Left lung (tissue), 14 donors: ENCODE measurements at places on chromosomes 3 and 15. TPM values are rescaled to one million over a fixed set of nuclear protein-coding genes. Genes with fewer than 3 reads are reported as not detected.

MDFIC2 gene
- not detected for total RNA-seq

ALG1L2 gene
- 1.4 TPM for total RNA-seq

CISH gene
- 55.2 TPM for total RNA-seq

GRCh38 chr3:29745232-29745870, 464.5 kb downstream of the RBMS3 start:
- DNase-seq: no peak

DNA sequence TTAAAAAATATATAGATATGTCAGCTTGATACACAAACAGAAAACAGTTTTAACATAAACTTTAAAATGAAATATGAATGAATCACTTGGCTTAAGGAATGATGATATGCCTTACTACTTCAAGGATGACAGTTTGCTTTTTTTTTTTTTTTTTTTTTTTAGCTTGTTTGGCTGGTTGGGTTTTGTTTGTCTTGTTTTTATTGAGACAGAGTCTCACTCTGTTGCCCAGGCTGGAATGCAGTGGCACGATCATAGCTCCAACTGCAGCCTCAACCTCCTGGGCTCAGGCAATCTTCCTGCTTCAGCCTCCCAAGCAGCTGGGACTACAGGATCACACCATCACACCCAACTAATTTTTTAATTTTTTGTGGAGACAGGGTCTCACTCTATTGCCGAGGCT, 14.5 kb downstream of the LRRC2 start:
- no peak for DNase-seq

- DNase-seq: no peak
These were observed 4.3 kb downstream of the PEAK1 start for GRCh38 chr15:77415450-77416147.

GRCh38 chr3:111362381-111363009, 179.5 kb upstream of the CD96 start:
- DNase-seq: no peak

DNA sequence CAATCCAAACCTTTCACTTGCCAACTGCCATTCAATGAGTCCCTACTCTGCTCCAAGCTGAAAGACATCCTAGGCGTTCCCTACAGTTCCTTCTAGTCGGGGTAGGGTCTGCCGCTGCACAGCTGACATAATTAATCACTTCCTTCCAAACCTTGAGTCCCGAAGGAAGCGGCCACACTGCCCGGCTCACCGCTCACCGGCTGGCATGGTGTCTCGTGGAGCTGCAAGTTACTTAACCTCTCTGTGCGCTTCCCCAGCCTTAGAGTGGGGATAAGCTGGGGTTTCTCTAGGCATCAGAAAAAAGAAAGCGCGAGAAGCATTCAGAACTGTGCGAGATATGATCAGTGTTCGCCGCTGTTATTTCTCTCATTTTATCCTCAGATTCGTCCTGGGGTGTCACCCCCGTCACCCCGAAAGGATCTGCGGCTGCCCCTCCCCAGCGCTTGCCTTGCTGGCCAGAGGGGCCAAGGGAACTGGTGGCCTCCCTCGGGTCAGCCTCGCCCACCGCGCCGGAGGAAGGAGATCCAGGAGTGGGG, 748 bp downstream of the MRPS25 start:
- no peak for DNase-seq

DNA sequence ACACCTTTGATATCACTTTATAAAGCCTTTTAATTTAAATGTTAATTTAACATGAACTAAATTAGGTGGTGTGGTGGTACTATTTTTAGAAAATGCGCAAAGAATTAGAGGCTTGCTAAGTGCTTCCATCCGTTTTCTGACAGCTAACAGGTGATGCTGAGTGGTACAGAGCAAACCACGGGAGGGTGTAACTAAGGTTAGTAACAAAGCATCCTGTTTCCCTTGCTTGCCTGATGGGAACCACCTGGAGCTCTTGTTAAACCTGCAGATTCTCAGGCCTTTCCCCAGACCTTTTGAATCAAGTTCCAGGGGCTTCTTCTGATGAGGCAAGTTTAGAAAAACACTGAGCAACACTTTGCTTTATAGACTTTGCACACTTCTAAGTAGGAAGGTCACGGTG, 101.0 kb downstream of the ATG7 start:
- DNase-seq: no peak

DNA sequence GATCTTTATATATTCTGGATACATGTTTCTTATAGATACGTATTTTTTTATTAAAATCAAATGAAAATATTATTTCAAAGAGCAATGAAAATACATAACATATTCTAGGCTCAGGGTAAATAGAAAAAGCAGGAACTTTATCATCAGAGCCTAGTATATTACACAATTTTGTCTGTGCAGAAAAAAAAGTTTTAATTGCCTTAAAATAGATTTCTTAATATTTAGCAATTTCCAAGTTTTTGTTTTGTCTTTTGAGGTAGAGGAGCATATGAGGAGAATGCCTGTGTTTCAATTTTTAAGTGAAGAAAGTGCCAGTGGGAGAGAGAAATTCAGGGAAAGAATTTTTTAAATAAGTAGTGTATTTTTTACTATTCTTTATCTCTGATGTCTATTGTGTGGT, 10.5 kb downstream of the CAPN7 start:
- no peak for DNase-seq

DNA sequence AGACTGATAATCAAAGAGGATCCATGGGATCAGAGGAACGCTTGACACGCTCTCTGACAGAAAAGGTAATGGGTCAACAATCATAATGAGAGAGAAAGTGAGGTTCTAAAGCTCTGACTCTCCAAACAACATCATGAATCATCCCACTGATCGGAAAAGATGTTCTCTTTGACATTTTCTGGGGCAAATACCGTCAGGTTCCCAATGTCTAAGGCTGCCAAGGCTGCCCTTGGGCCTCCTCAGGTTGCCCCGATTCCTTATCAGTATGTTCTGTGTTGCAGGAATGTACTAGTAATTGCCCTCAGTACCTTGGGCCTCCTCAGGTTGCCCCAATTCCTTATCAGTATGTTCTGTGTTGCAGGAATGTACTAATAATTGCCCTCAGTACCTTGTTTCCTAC, 60.9 kb downstream of the NPTN start:
- DNase-seq: no peak
